ENCODE measurements at places on chromosomes 6 and 20. TPM values are rescaled to one million over a fixed set of nuclear protein-coding genes. Genes with fewer than 3 reads are reported as not detected.

VIP gene
- total RNA-seq = 28.1 TPM

- ATAC-seq = no peak
- H3K4me3 ChIP-seq = no peak overlapping the region
- H3K27me3 ChIP-seq = no peaks in the 10 kb centered on the region
- no peak overlapping the region for H3K27ac ChIP-seq
- H3K36me3 ChIP-seq = no peaks in the 10 kb centered on the region
- no peaks in the 10 kb centered on the region for H3K4me1 ChIP-seq
Observed at GRCh38 chr6:24387818-24388217, 14.9 kb upstream of the MRS2 start.

DNA sequence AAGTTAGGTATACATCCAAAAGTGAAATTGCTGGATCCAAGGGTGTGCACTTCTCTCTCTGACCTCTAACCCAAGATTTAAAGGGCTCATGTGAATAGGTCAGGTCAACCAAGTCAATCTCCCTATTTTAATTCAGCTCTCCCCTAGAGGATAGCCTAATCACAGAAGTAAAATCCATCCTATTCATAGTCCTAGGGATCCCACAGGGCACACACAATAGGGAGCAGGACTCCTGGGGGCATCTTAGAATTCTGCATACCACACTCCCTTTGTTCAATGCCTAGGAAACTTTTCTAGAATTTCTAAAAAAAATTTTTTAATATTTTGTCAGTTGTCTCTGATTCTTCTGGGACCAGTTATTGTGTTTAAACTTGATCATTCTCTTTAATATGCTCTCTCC is 35.1 kb downstream of the CST9L start:
- H3K27me3 ChIP-seq = no peaks in the 10 kb centered on the region
- ATAC-seq = no peak
- no peak overlapping the region for H3K4me3 ChIP-seq
- H3K27ac ChIP-seq = no peak overlapping the region
- no peaks in the 10 kb centered on the region for H3K4me1 ChIP-seq

- no peak overlapping the region for H3K4me3 ChIP-seq
- no peaks in the 10 kb centered on the region for H3K36me3 ChIP-seq
- H3K4me1 ChIP-seq = no peaks in the 10 kb centered on the region
- no peak overlapping the region for H3K27ac ChIP-seq
- H3K27me3 ChIP-seq = no peaks in the 10 kb centered on the region
Observed at GRCh38 chr20:35084998-35085397, 7.6 kb downstream of the TRPC4AP start.

GRCh38 chr20:54649511-54649962 is 174.1 kb downstream of the DOK5 start:
- H3K4me3 ChIP-seq = no peak overlapping the region
- ATAC-seq = peak; percentile 57
- H3K27ac ChIP-seq = no peak overlapping the region
- H3K27me3 ChIP-seq = no peaks in the 10 kb centered on the region
- H3K36me3 ChIP-seq = no peaks in the 10 kb centered on the region
- peaks cover 3% of the 10 kb centered on the region for H3K4me1 ChIP-seq

- no peak for ATAC-seq
- no peak overlapping the region for H3K4me3 ChIP-seq
- H3K27me3 ChIP-seq = no peaks in the 10 kb centered on the region
Observed at GRCh38 chr6:134750669-134751068, 199.2 kb downstream of the ALDH8A1 start.

DNA sequence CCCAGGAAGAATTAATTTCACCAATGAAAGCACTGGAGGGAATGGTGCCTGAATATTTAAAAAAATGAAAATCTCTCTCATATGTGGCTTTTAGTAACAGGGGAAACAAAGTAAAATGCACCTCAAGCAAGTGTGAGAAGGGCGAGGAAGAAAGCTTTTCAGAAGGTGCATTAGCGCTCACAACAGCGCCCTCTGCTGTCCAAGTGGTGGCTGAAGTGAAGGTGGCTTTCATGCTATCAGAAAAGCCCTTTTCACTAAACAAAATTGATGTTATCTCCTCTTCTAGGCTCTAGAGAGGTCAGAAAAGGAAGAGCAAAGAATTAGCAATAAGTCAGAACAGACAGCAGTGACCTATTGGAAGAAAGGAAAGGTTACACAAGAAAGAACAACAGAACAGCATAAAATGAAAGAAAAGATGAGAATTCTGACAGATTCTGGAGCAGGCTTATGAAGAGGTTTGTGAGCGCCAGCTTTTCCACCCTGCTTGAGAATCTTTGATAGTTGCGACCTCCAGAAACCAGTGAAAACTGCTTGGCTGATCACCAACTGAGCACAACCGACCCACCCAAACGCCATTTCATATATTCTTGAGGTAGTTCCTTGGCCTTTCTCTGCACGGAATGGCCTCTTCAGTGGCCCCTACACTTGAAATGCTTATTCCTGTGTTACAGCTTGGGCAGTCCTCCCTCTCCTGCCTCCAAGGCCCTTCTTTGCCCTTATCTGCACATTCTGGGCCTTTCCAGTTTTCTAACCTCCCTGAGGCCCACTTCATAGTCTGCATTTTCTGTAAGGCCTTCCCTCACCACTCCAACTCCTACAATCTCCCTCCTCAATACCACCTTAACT is 45.3 kb downstream of the SMLR1 start:
- no peak overlapping the region for H3K27ac ChIP-seq
- H3K4me3 ChIP-seq = no peak overlapping the region
- H3K27me3 ChIP-seq = no peaks in the 10 kb centered on the region
- peak; percentile 46 for ATAC-seq

GRCh38 chr6:90805619-90806155 is 218.8 kb upstream of the MAP3K7 start:
- no peaks in the 10 kb centered on the region for H3K4me1 ChIP-seq
- no peaks in the 10 kb centered on the region for H3K36me3 ChIP-seq
- no peaks in the 10 kb centered on the region for H3K27me3 ChIP-seq
- no peak overlapping the region for H3K4me3 ChIP-seq
- ATAC-seq = no peak

ASIP gene
- not detected for total RNA-seq

- H3K4me1 ChIP-seq = no peaks in the 10 kb centered on the region
- ATAC-seq = no peak
- H3K27me3 ChIP-seq = no peaks in the 10 kb centered on the region
- H3K27ac ChIP-seq = no peak overlapping the region
- H3K36me3 ChIP-seq = no peaks in the 10 kb centered on the region
Observed at GRCh38 chr20:6784210-6784631, 16.7 kb downstream of the BMP2 start.

DNA sequence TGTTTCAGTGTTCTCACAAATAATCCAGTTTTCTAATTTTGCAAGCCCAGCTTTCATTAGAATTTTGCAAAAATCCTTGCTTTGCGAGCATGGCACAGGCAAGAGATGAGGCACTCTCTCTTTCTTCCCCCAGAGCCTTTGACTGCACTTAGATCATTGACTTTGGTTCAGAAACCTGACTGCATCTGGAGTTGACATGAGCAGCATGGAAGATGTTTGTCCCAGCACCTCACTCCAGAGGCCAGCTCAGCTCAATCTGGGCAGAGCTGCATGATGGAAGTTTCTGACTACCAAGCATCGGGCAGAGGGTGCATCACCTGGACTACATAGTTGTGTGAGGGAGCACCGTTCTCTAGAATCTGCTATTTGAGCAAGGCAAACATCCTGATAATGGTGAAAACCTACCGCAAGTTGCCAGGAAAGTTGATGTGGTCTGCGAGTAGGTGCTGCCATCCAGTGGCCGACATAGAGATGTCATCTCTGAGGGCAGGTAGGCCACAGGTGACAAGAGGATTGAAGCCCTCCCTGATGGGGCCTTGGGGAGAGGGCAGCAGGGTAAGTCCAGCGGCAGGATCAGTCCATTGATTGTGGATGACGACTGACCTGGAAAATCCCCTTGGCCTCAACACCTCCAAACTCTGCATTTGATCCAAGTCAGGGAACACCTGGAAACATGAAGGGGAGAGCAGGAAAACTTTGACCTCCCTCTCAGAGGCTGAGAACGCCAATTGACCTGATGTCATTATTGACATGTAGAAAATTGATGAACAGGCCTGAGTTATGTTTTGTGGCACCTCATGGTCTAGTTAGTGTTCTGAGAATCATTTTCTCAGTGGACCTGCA is 3.8 kb upstream of the LPA start:
- ATAC-seq = no peak
- no peaks in the 10 kb centered on the region for H3K36me3 ChIP-seq
- no peaks in the 10 kb centered on the region for H3K4me1 ChIP-seq
- no peak overlapping the region for H3K27ac ChIP-seq

DNA sequence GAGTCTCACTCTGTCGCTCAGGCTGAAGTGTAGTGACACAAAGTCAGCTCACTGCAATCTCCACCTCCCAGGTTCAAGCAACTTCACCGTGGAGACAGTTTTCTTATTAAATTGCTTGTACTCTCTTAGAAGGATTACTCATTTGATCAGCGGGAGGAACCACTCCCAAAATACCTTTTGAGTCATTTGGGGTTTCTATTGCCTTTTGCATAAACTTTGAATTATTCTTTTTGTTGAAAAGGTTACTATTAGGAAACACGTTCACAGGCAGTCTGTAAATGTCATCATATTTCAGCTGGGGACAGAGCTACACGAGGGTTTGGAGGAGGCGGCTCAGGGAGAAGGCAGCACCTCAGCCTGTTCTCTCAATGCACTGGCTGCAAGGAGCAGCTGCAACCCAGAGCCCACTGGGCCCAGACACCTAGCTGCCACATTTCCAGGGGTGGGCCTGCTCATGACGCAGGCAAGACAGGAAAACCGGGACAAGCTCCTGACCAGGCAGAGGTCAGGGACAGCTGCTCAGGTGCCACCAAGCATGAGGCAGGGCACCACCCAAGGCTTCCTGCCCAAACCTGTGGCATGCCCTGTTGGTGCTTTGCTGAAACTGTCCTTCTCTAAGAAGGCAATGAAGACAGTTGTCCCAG is 205.9 kb downstream of the BMP7 start:
- no peaks in the 10 kb centered on the region for H3K36me3 ChIP-seq
- no peak overlapping the region for H3K4me3 ChIP-seq
- H3K27ac ChIP-seq = no peak overlapping the region
- peaks cover 61% of the 10 kb centered on the region for H3K27me3 ChIP-seq
- no peak for ATAC-seq

CPNE5 gene
- 0.93 TPM for total RNA-seq

MUC21 gene
- 0.13 TPM for total RNA-seq

DNA sequence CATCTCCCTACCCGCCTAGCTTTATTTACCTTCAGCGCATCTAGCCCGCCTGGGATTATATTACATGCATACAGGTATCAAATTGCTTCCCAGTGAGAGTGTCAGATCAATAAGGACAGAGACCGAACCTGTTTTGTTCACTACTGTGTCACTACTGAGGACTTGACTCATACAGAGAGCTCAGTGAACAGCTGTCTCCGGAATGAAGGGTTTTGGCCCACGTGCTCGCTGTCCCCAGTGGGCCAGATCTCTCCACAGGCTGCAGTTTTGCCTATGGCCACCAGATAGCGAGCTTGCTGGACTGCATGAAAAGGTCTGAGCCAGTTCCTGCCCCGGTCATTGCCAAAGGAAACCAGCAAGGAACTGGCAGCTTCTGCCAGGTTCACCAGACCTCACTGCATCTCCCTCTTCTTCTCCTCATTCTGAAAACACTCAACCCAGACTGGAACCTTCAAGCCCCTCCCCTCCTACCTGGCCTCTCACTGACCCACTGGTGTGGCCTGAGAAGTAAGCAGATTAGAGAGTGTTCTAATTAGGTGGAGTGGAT is 150.8 kb downstream of the ZMYND8 start:
- no peaks in the 10 kb centered on the region for H3K27me3 ChIP-seq
- peaks cover 29% of the 10 kb centered on the region for H3K36me3 ChIP-seq
- no peaks in the 10 kb centered on the region for H3K4me1 ChIP-seq
- no peak overlapping the region for H3K27ac ChIP-seq

DNA sequence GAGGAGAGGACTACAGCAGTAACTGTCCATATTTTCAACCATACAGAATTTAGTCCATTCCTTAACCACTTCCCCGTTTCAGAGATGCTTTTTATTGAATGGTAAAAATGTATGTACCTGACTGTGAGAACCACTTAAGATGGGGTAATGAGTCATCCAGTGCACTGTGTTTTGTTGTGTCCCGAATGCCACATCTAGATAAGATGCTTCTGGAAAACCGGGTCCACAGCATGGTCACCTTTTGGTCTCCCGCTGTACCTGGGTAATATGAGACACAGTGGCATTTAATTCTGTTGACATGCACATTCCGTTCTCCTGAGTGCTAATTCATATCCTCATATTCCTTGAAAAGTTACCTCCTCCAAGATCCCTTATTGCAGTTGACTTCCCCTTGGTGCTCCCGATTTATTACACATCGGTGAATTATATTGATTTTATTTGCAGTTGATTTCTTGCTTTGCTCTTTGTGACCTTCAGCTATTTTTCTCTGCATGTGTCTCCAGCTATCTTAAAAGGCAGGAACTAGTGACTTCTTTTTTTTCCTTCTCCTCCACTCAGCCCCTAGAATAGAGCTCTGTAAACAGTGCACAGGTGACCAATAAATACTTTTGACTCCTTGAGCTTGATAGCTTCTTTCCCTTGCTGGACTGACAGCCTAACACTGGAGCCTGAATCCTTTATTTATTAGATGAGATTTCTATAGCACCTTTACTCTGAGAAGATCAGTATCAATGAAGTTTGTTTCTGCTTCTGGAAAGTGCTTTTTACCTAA is 314.6 kb downstream of the ZFAND3 start:
- no peak for ATAC-seq
- no peaks in the 10 kb centered on the region for H3K27me3 ChIP-seq
- H3K4me3 ChIP-seq = no peak overlapping the region
- no peaks in the 10 kb centered on the region for H3K36me3 ChIP-seq
- H3K4me1 ChIP-seq = peaks cover 4% of the 10 kb centered on the region

CLVS2 gene
- total RNA-seq = 0.54 TPM

DNA sequence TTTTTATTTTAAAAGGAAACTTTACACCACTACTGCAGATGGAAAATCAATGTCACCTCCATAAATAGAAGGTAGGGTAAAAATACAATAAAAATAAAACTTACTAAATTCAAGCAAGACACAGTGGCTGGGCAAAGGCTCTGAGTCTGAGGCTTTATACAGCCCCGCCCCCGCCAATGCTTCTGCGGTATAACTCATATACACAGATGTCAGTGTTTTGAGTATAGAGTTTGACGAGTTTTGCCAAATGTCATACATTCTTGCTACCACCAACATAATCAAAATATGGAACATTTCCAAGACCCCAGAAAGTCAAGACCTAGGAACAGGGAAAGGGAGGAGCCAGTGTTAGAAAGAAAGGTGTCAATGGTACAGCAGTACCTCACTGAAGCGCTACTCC is 12.8 kb downstream of the NFATC2 start:
- no peak for ATAC-seq
- H3K4me3 ChIP-seq = no peak overlapping the region
- no peaks in the 10 kb centered on the region for H3K4me1 ChIP-seq
- no peaks in the 10 kb centered on the region for H3K36me3 ChIP-seq
- peak overlapping the region; percentile 29 for H3K27ac ChIP-seq

BTBD3 gene
- 87.8 TPM for total RNA-seq
